Stimulated activated CD4-positive, alpha-beta T cell treated with anti-CD3 and anti-CD28 coated beads, Interleukin-1b, Interleukin-23, amount 100 ng/mL, for 1 hour (primary cell): ENCODE measurements at places on chromosomes 4 and X.

DNA sequence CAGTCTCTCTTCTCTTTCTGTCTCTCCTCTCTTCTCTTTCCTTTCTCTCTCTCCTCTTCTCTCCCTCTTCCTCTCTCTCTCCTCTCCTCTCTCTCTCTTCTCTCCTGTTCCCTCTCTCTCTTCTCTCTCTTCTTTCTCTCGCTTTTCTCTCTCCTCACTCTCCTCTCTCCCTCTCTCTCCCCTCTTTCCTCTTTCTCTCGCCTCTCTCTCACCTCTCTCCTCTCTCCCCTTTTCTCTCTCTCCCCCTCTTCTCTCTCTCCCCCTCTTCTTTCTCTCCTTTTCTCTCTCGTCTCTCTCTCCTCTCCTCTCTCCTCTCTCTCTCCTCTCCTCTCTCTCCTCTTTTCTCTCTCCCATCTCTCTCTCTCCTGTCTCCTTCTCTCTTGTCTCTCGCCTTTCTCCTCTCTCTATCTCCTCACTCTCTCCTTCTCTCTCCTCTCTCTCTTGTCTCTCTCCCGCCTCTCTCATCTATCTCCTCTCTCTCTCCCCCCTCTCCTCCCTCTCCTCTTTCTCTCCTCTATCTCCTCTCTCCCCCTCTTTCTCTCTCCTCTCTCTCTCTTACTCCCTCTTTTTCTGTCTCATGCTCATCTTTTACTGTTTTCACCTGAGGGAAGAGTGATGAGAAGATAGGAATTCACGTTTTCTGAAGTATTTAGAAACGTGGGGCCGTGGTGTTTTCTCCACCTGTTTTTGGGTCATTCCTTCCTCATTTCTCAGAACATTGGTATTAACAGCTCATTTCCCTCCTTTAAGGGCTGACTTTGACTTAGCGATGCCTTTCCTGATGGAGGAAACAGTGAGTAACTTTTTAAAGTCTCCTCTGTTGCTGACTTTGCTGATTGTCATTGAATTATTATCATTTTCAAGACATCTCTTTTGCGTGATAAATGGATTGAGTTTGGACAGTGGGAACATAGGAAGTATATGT, 80.6 kb upstream of the CD99 start:
- DNase-seq = no peak

- DNase-seq = no peak
These were observed 140.3 kb upstream of the PAK3 start for GRCh38 chrX:110955706-110956105.

- DNase-seq = no peak
These were observed 606.5 kb downstream of the MAGEB5 start for GRCh38 chrX:26822448-26822847.

DNA sequence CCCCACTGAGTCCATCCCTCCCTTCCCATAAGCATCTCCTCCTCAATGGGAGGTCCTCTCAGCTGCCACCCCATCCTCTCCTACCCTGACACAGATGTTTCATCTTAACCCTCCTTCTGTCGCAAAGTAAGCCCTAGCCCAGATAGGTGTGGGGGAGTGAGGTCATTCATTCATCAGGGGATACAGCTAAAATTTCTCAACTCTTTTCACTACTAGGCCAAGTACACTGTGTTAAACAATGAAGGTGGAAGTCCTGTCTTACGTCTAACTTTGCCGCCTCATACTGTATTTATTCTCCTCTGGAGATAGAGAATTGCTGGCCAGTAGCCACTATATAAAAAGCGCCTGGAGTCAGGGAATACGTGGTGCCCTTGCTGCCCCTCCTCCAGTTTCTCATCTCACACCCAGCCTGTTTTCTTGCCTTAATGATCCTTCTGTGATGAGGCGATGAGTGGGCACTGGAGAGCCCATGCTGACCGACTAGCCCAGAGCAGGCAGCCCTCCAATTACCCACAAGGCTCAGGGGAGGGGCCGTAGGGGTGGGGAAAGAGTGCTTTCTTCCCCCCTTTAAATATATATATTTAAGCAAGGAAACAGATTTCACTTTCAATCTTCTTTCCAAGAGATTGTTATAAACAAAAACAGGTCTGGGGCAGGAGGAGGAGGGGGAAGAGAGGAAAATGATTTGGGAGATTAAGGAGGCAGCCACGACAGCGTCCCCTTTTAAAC, 149.5 kb downstream of the PJA1 start:
- DNase-seq = no peak

DNA sequence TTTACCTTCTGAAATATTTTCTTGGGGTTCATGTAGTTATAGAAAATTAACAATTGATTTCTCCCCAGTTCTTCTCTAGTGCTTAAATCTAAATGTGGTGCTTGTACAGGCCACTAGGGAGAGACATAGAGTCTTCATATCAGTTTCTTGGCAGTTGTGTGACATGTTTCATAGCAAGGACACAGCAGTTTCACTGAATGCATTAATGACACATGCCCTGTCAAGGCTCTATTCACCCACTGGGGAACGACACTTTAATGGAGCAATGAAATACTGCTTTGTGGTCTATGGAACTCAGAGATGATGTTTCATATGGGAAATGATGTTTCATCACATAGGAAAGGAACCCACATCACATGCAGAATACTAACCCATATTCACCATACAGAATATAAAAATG, 2.8 kb downstream of the VEGFC start:
- DNase-seq = no peak

DNA sequence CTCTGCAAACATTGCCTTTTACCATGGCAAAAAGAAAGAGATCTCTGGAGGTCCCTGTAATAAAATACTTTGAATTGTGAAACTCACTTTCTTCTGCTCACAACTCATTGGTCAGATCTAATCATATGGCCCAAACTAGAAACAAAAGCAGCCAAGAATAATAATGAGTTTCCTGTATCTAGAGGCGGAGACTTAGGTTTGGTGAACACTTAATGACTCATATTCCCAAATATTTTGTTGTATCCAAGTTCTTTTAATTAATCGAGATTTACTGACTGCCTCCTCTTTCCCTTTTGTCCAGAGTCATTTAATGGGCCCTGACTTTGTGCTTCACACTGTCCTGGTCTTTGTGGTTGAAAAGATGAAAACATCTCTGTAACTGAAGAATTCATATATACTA, 190.6 kb downstream of the CCSER1 start:
- DNase-seq = no peak

GRCh38 chr4:139368998-139369397, 66.7 kb upstream of the NDUFC1 start:
- DNase-seq = no peak

GRCh38 chrX:9171841-9172463, 138.0 kb upstream of the FAM9B start:
- no peak for DNase-seq
